D721Med (cell line): ENCODE measurements at places on chromosomes 3 and 15.

GRCh38 chr3:119434703-119435102 is 28.7 kb downstream of the TMEM39A start:
- no peak for DNase-seq

DNA sequence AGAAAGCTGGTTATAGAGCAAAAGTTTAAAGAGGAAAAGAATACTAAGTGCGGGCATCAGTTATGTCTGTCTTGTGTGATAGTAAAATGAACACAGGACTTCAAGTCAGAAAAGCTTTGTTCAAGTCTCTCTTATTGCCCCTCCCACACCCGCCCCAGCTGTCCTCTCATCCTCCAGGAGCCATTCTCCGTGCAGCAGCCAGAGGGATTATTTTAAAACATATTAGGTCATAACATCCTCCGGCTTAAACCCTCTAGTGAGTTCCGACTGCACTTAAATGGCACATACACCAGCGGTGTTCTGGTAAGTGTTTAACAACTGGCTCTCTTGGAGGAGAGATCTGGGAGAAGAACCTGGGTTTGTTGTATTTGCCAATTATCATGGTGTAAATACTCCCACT is 104.8 kb upstream of the TNFAIP8L3 start:
- DNase-seq, result no peak

DNA sequence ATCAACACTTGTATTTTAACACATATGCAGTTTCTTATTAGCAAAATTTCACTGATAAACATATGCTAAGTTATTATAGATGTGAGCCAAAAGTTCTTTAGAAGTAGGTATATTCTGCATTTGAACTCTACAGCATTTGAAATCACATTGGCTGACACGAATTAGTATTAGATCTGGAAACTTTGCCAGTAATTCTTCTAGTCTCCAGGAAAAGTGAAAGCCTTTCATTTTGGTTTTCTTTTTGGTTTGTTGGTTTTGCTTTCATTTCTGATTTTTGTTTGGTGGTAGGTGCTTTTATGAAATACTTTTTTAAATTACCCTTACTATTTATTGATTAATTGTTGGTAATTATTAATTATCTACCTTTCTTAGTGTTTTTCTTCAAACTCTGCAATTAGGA is 72.9 kb downstream of the RBMS3 start:
- no peak for DNase-seq

DNA sequence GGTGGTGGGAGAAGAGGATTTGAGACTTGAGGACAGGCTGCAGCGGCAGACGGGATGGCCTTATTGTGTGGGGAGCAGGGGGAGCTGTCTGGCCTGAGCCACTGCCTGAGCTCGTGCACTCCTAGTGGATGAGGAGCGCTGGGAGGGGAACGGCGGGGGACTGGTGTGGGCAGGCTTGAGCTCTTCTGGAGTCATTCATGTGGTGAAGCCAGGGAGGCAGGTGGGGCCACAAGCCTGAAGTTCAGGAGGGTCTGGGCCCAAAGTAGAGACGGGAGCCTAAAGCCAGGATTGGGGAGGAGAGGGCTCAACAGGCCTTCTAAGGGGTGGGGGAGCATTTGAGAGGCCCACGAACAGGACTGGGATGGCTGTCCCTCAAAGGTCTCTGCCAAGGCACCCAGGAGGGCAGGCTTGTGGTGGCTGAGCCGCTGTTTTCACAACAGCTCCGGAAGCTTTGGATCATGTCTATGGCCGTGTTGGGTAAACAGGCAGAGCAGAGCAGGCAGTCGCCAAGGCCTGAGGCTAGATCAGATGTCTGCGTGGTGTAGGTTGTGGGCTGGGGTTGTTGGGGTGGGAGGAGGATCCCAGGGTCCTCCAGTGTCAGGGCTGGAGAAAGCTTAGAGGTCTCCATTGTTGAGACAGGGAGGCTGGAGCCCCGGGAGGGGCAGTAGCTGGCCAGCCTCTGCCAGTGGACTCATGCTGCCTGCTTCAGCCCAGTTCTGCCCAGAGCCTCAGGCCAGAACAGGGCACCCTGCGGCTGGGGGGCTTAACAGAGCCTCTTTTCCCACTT is 8.2 kb downstream of the PRKCD start:
- DNase-seq, result no peak

DNA sequence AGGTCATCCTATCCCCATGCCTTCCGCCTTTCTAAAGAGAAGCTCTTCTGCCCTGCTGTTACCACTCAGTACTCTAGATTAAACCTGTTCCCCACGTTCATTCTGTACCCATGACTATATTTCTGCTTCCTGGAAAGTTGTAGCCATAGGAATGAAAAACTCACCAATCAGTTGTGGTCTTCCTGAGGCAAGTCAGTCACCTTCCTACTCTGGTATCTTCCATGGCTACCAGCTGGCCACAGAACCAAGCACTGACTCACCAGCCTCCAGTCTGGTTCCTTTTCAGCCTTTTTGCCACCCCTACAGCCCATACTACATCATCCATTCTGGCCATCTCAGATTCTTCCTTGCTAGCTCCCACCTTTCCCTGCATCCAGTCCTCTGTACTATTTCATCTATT is 46.4 kb downstream of the TMEM44 start:
- no peak for DNase-seq

DNA sequence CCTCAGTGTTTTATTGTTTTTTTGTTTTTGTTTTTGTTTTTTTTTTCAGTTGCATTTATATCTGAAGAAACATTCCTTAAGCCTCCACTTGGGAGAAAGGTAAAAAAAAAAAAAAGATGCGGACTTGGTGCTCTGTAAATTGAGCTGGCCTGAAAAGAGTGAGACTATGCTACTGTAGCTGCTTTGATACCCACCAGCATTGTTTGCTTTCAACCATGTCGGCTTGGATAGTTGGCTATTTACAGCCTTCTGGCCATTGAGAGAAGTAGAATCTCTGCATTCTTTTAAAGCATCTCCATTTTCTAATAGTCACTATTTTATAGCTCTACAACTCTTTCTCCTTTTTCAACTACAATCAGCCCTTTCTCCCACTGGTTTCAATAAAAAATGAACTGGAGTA is 149.6 kb downstream of the ZIC4 start:
- DNase-seq, result no peak

- peak; percentile 17 for DNase-seq
Observed at GRCh38 chr15:38354315-38354929, 99.5 kb upstream of the FAM98B start.

DNA sequence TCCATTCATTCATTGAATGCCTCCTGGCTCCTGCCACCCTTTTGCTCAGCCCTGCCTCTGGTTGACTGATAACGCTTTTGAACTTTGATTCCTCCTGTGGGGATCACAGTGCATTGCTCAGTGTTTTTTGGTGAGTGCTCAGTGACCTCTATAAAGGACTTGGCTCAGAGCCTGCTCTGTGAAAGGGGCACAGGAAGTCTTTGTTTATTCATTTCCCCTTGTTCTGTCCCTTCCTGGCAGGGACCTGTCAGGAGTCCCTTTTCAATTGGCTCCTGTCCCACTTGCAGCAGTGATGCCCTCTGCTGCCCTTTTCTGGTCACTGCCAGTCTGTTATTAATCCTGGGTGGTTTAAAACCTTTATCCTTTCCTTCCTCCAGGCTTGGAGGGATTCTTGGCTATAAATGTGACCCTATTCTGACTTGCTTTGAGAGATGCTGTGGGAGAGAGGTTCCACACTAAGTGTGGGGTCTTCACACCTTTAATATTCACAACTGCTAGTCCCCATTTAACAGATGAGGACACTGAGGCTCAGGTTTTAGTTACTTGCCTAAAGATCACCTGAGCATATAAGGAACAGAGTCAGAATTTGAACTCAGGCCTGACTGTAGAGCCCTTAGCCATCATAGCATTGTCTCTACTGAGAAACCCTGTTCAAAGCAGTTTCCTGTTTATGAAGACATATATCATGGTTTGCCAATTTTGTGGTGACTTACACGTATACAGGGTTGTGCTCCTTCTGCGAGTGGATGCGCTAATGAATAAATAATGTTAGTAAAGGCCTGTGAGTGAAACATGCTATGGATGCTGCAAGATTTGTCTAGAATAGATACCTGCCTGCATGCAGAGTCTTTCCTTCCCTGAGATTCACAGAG is 23.2 kb upstream of the TATDN2 start:
- peak; percentile 51 for DNase-seq

DNA sequence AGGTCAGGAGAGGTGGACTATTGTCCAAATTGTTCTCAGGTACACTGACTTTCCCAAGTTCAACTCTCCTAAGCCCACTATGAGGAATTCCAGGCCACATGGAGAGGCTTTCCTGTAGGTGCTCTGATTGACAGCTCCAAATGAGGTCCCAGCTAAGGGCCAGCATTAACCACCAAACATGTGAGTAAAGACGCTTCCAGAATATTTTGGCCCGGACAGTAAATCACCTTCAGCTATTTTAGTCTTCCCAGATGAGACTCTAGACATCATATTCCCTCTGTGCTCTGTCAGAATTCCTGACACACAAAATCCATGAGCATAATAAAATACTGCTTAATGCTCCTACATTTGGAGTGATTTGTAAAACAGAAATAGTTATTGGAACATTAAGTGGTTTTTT is 135.5 kb downstream of the TGFBR2 start:
- no peak for DNase-seq

- no peak for DNase-seq
Observed at GRCh38 chr3:38473229-38473628, 19.5 kb downstream of the ACVR2B start.

- DNase-seq, result no peak
Observed at GRCh38 chr15:77643764-77644163, 11.1 kb upstream of the LINGO1 start.

GRCh38 chr3:188047536-188047935 is 106.4 kb upstream of the LPP start:
- DNase-seq, result no peak
